ENCODE measurements at places on chromosomes 4 and X.
A peak's percentile ranks its signal among the peaks of the same experiment; 100 is the strongest.

GRCh38 chr4:16472537-16472936 is 246.3 kb upstream of the TAPT1 start:
- no peak for DNase-seq

DNA sequence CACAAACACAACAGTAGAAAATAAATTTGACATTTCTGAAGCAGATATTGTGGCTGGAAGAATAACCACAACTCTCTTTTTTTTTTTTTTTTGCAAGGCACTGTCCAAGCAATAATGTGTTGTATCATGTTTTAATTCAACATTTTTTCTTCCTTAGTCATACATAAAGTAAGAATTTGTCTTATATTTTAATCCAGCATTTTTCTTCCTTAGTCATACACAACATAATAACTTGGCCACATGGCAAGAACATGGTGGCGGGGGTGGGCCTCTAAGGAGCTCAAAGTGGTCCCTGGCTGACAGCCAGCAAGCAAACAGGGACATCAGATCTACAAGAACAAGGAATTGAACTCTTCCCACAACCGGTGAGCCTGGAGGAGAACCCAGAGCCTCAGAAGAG is 20.2 kb downstream of the FBXW7 start:
- DNase-seq = peak; percentile 78

GRCh38 chr4:11281720-11282119 is 147.0 kb downstream of the HS3ST1 start:
- DNase-seq = no peak

- peak; percentile 36 for DNase-seq
These were observed 43.2 kb downstream of the SLC9A6 start for GRCh38 chrX:136028383-136028984.

GRCh38 chrX:152878976-152879755 is 18.7 kb upstream of the ZNF185 start:
- DNase-seq = no peak
